ENCODE measurements at places on chromosomes 7 and 10.

- no peak for DNase-seq
Measured at GRCh38 chr10:25797888-25798429, 136.1 kb upstream of the MYO3A start.

DNA sequence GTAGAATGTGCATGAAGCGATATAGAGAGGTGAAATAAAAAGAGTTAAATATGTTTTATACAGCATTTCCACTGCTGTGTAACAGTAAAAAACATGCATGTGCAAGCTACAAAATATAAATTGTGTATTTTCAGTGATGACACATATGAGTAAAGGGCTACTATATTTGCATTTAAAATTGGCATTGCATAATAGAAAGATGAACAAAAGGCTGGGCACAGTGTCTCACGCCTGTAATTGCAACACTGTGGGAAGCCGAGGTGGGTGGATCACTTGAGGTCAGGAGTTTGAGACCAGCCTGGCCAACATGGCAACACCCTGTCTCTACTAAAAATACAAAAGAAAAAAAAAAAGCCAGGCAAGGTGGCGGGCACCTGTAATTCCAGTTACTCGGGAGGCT lies 79.8 kb upstream of the CCDC71L start:
- no peak for DNase-seq

DNA sequence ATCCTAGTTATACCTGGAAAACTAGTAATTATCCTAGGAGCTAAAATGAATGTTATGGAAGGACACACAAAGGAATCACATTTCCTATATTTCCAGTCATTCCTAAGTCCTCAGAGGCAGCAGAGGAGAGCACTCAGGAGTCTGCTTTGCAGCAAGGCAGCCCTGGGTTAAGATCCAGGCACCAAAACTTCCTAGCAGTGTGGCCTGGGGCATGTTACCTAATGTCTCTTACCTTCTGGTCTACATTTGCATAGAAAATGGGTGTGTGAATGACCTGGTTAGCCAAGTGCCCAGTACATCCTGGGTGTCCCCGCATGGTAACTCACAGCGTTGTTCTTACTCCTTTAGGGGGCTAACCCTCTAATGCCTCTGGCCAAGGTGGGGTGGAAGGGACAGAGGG lies 135.9 kb downstream of the TAX1BP1 start:
- no peak for DNase-seq

GRCh38 chr7:1359681-1360485 lies 99.4 kb downstream of the MICALL2 start:
- DNase-seq: no peak

DNA sequence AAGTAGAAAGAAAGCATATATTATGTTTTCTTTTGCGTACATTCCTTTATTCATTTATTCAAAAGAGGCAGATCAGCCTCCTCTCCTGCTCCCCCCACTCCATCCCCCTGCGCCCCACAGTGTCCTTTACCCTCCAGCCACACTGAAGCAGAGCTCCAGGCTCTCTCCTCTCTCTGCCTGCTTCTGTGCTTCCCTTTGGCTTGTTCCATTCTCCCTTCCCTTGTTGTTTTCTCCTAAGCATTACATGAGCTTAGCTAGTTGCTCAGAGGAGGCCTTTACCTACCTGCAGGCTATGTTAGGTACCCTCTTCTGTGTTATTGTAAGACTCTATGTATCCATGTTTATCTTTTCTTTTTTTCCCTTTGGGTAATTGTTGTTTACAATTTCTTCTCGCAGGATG lies 27.4 kb downstream of the CNNM2 start:
- no peak for DNase-seq

- DNase-seq: no peak
Measured at GRCh38 chr10:110852255-110852896, 19.4 kb upstream of the PDCD4 start.

DNA sequence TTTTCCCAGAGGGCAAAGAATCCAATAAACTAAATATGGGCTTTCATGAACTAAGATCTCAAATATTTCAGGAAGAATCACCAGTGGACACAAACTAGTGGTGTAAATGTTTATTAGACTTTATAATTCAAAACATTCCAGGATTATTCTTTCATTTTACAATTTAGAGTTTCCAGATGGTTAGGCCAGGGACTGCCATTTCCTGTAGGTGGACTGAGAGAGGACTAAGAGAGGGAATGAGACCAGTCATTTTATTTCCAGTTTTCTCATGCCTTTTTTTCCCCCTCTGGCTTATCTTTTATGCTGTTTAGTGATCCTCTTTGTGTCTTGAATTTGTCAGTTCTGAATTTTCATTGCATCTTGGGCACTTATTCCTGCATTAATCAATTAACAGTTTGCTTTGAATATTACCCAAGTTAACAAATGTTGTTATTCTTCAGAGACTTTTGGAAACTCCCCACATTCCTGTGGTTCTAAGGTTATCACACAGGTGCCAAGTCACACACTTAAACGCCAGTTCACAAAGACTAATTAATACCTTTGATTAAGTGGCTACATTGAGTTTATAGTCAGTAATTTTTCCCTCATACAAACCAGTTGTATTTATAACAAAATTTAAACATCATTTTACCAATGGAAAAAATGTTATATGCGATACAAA lies 12.3 kb downstream of the CISD1 start:
- DNase-seq: no peak

GRCh38 chr10:28094121-28094520 lies 95.2 kb upstream of the ODAD2 start:
- no peak for DNase-seq

GRCh38 chr10:76113952-76114351 lies 682.5 kb downstream of the LRMDA start:
- DNase-seq: no peak

DNA sequence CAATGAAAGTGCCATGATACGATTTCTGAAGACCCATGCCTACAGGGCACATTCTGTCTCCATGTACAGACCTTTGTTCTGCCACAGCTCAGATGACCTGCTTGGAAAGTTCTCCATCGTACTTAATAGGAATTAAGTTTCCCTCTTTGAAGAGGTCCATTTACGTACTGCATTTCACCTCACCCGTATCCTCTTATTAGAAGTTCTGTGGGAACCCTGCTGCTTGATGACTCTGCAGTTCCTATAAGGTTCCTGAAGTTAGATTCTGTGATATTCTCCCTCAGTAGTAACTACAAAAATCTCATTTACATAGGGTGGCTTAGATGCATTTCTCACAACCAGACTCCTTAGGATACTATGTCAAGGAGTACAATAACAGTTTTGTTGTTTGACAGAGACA lies 50.9 kb downstream of the MINDY3 start:
- no peak for DNase-seq

GRCh38 chr10:20065814-20066213 lies 249.6 kb downstream of the PLXDC2 start:
- DNase-seq: no peak

GRCh38 chr10:13989616-13990015 lies 341.1 kb downstream of the FRMD4A start:
- no peak for DNase-seq

- peak; percentile 61 for DNase-seq
Measured at GRCh38 chr10:127973791-127974311, 66.9 kb downstream of the PTPRE start.

- no peak for DNase-seq
Measured at GRCh38 chr7:29835718-29836117, 29.4 kb downstream of the WIPF3 start.

GRCh38 chr7:75850235-75850634 lies 28.6 kb upstream of the RHBDD2 start:
- no peak for DNase-seq

DNA sequence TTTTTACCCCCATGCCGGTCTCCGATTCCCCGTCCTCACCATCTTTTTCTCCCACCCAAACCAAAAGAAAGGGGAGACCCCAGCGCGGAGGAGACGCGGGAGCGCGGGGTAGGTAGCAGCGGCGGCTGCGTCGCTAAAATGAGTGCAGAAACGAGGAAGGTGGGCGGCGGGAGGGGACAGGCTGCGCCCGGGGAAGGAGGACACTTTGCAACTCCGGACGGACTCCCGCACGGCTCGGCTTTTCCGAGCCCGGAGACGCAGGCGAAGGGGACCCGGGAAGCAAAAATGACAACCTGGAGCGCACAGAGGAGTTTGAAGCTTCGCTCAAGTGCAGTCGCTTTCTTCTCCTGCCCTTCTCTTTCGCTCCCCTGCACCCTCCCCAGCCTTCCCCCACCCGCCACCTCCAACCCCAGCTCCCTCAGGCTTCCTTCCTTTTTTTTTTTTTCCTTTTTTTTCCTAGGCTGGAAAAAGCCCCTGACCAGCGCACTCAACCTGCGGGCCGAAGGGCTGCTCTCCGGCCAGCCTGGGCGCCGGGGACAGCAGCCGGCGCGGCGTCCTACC lies 453 bp downstream of the SFMBT2 start:
- no peak for DNase-seq

DNA sequence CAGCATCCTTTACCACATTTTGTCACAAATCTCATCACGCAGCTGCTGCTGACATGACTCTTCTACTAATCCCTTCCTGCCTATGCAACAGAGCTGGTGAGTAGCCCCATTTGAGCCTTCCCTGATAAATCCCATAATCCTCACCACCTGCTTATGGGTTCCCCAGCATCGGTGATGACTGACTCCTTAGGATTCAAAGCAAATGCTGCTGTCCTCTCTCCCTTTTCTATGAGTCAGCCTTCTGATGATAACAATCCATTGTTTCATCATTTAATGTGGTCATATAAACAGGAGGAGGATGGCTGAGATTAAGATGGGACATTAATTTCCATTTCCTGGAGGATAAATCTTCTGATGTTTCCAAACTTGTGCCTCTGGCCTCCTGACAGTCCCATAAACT lies 73.4 kb downstream of the SORCS1 start:
- no peak for DNase-seq

DNA sequence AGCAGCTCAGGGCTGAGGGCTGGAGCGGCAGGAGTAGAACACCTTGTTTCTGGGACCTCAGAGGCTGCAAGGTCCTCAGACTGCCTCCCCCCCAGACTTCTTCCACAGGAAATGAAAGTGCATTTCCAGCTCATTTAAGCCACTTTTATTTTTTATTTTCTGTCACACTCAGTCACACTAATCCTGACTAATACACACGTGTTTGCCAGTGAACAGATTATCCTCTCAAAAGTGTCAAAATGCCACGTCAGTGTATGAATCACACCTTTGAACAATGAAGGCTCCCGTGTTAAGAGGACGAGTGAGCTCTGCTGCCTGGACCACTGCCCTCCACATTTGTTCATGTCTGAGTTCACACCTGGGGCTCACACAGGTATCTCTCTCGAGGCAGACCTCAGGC lies 488.5 kb downstream of the DNAJB6 start:
- no peak for DNase-seq

- DNase-seq: no peak
Measured at GRCh38 chr10:128140425-128140824, 14.2 kb upstream of the MKI67 start.

GRCh38 chr7:91634485-91635177 lies 245.9 kb downstream of the MTERF1 start:
- no peak for DNase-seq

- DNase-seq: no peak
Measured at GRCh38 chr10:1476455-1476803, 260.9 kb downstream of the ADARB2 start.

- no peak for DNase-seq
Measured at GRCh38 chr7:47663213-47663612, 81.3 kb upstream of the TNS3 start.

DNA sequence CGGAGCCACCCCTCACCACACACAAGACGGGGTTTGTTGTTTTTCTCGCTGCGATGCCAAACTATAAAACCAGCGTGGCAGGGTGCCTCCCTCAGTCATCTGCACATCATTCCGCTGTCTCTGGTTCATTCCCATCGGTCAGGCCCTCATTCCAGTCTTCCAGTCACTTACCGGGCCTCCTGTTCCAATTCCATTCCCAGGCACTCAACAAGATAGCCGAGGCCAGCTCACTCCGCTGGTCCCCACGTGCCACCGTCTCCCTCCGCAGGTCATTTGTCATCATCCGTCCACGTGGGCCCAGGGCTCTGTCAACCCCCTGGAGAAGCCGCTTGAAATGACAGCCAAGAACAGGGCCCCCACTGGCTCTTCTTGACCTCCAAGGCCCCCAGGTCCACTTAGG lies 6.1 kb upstream of the TMEM184A start:
- no peak for DNase-seq

- no peak for DNase-seq
Measured at GRCh38 chr10:23441251-23441650, 2.4 kb downstream of the OTUD1 start.

GRCh38 chr7:134365341-134366054 lies 48.8 kb upstream of the SLC35B4 start:
- DNase-seq: no peak

- DNase-seq: no peak
Measured at GRCh38 chr10:38127812-38128211, 33.7 kb downstream of the ZNF37A start.

GRCh38 chr10:92886334-92886961 lies 38.1 kb downstream of the EXOC6 start:
- DNase-seq: no peak

DNA sequence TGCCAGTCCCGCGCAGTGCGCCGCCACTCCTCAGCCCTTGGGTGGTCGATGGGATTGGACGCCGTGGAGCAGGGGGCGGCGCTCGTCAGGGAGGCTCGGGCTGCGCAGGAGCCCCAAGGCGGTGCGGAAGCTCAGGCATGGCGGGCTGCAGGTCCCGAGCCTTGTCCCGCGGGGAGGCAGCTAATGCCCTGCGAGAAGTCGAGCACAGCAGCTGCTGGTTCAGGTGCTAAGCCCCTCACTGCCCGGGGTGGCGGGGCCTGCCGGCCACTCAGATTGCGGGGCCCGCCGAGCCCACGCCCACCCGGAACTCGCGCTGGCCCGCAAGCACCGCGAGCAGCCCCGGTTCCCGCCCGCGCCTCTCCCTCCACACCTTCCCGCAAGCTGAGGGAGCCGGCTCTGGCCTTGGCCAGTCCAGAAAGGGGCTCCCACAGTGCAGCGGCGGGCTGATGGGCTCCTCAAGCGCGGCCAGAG lies 14.4 kb upstream of the WASL start:
- no peak for DNase-seq

DNA sequence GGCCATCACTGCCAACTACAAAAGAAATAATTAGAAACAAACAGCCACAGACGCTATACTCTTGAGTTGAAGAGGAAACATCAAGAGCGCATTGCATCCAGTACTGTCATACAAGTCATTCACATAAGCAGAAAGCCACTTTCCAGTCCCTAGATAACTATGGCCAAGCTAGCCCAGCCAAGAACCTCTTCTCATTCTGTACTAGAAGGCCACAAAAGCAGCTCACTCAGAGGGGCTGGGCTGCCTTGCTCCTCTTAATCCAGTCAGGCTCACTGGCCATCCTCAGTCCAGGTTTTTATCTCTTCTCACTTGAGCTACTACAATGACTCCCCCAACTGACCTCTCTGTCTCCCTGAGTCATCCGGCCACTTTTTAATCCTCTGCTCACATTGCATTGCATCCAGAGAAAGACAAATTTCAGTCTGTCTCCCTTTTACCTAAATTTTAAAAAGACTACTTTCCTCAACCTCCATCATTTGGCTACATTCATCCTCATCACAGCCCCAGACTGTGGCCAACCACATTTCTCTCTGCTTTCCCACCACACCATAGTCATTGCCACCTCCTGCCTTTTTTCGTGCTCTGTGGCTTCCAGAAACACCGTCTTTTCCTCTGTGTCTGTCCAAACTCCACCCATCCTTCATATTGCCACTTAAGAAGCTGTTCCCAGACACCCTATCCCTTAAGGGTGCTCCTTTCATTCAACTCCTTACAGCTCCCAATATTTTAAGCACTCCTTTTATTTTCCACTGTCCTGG lies 25.0 kb downstream of the PPP1R3C start:
- DNase-seq: no peak

GRCh38 chr10:59575269-59575668 lies 134.4 kb downstream of the SLC16A9 start:
- no peak for DNase-seq

Data from hypothalamus (tissue), 51 donors.